ENCODE measurements at places on chromosomes 3 and 15.

DNA sequence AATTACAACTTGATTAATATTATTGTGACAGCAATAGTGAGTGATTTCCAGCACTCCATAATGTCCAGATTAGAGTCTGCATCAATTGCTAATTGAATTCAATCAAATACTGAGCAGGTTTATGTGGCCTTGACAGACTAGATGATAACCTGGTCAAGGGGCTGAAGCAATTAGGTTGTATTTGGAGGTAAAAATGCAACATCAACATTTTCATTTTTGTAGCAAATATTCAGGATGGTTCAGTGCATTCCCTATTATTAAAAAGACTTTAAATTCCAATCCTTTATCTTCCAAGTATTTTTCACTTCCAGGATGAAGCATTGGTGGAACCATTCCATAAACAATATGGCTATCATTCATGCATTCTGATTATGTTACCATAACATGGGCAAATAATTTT is 120.4 kb downstream of the PLOD2 start:
- DNase-seq, result no peak

DNA sequence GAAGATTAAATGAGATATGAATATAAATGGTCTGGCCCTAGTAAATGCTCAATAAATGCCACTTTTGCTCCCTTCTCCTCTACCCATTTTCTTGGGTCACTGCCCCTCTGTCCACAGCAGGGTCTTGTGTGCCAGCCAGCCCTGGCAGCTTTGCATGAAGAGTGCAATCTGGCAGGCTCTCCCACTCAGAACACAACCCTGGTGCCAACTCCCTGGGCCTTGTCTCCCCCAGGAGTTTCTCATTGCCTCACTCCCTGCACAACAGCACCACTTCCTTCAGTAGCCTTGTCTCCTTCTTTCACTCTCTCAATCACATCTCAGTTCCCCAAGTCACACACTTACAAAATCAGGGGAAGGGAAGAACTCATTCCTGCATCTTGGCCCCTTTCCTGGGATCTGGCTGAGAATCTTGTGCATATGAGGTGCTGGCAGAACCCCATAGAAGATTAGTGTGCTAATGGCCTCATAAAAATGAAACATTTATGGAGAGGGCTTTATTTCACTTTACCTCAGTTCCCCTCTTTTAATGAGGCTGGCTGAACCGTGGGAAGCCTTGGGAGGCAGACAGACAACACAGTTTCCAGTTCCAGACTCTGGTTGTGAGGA is 445.9 kb upstream of the PROK2 start:
- no peak for DNase-seq

DNA sequence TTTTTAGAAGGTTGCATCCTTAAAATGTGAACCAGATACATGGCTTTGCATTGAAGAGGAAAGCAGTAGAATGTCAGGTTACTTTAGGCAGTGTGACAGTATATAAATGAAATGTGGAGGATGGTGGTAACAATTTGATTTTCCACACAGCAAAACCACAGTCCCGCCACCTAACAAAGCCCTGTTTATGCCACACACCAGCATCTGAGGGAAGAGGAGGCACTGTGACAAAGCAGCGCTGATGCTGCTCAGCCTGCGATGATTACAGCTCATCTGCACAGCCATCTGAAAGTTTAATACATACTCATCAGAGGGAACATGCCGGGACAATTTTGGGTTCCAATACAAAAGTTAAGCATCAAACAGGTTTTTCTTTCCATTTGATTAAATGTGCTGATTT is 8.9 kb downstream of the RNF7 start:
- no peak for DNase-seq

DNA sequence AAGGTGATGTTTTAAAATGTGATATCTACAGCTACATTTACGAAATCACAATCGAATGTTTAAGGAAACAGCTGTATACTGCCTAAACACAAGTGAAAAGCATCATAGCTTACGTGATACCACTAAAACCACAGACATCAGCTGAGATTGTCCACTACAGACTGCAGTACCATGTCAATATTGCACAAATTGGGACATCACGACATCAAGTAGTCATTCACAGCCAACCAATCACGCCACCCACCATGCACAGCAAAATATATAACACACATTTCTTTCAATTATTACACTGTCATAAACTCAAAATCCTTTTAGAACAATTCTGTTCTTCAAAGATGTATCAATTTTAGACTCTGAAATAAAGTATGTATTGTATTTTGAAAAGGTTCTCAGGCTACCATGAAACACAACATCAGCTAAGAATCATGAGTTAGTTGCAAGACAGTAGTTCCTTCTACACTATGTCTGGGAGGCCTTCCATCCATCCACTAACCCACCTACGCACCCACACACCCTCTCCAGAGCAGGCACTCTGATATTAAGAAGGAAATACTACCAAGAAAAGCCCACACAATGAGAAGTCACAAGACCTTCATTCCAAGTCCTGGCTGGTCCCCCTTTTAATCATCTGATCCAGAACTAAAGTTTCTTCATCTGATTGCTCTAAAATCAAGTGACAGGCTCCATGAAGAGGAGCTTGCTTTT is 3.1 kb downstream of the DMXL2 start:
- no peak for DNase-seq

GRCh38 chr3:182357928-182358327 is 435.4 kb upstream of the ATP11B start:
- no peak for DNase-seq

- DNase-seq, result no peak
Observed at GRCh38 chr3:134299185-134299887, 48.7 kb upstream of the RYK start.

DNA sequence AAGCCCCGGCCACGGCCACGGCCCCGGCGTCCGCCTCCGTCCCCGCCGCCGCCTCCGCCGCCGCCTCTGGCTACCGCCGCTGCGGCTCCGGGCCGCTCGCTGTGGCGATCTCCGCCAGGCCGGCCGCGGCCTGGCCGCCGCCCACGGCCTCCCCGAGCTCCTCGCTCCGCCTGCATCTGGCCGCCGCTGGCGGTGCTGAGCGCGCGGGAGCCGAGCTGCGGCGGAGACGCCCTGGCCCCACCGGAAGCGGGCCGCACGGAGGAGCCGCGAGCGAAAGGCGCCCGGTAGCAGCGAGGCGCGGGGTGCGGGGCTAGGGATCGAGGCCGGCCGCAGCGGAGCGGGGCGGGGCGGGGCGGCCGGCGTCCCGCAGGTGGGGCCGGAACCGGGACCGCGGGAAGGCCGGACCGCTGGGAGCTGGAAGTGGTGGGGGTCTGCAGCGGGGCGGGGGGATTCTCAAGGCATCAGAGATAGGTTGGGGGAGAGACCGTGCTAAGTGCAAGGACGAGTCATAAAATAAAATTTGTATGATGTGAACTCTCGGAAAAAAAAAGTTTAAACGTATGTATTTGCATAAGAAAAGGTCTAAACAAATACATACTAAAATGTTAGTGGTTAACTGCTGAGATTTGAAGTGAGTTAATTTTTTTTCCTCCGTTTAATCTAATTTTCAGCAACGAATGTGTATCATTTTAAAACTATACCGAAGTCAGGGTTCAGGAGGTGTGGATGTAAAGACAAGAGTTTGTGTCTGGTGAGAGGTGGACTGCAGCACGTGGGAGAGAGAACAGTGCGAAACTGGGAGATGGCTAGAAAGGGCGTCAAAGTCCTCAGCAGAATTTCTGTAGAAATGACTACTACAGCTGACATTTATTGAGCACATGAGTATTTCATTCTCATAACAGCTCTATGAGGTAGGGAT is at the start of gene AVEN:
TSS of gene AVEN (minus strand) at position 334 of the 919 bp plus-strand sequence. CDS start at position 176, 158 bp downstream.
- DNase-seq, result peak; percentile 45

GRCh38 chr3:189587664-189588040 is 43.5 kb upstream of the TP63 start:
- DNase-seq, result no peak

- no peak for DNase-seq
Observed at GRCh38 chr3:174023421-174023820, 625.9 kb downstream of the NLGN1 start.

GRCh38 chr3:42771271-42771670 is 1.8 kb downstream of the CCDC13 start:
- DNase-seq, result no peak

DNA sequence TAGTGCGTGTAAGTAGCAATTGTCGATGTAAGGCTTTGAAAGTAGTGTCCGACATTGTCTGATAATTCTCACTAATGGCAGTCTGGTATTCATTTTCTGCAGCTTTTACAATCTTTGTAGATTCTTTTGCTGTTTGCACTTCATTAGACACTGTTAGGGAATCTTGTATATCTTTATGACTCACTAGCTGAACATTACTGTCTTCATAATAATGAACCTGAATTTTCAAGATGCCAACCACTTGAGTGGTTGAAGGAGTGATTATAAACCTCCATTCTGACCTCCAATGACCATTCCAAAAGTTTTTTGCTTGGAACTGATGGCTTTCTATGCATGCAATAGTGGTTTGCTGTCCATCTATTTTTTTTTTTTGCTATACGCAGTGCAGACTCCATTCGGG is 76.4 kb upstream of the MFGE8 start:
- DNase-seq, result peak; percentile 92

GRCh38 chr3:184523825-184524615 is 37.6 kb upstream of the EPHB3 start:
- DNase-seq, result peak; percentile 51

DNA sequence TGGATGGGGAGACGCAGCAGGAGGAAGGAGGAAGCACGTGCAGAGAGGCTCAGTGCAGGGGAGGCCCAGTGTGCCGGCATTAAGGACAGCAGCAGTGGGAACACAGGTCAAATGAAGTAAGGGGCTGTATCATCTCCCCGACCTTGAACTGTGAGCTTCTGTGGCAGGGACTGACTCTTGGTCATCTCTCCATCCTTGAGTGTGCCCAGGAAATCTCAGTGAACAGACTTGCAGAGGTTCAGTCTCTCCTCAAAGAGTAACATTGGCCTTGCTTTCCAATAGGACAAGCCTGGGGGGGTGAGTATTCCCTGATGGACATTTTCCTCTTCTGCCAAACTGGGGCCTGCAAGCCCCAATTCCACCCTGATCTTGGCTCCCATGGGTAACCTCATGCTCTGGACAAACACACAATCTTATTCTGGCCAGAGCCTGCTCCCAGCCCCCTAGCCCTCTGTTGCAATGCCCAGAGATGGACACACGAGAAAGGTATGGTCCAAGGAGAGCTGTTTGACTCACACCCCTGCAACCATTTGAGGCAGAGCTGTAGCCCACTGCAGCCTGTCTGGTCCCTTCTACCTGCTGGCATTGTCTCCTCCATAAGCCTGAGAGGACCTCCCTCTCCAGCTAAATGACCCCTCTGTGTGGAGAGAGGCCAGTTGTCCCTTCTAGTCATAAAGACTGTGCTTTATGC is 50.9 kb downstream of the TLE3 start:
- peak; percentile 47 for DNase-seq

DNA sequence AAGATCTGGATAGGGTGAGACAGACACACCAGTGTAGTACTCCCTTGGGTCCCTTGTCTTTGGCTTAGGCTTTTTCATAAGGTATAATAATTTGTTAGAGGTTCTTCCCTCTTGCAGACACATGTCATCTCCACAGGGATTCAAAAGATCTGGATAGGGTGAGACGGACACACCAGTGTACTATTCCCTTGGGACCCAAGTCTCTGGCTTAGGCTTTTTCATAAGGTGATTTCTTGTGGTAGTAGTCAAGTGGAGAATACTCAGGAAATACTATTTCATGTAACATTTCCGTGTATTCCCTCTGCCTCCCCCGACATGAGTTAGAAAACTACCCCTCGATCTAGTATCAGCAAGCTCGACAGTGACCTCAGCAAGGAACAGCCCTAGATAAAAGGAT is 954 bp upstream of the MAPKBP1 start:
- no peak for DNase-seq

GRCh38 chr3:4774531-4774930 is 204.7 kb upstream of the BHLHE40 start:
- DNase-seq, result no peak

DNA sequence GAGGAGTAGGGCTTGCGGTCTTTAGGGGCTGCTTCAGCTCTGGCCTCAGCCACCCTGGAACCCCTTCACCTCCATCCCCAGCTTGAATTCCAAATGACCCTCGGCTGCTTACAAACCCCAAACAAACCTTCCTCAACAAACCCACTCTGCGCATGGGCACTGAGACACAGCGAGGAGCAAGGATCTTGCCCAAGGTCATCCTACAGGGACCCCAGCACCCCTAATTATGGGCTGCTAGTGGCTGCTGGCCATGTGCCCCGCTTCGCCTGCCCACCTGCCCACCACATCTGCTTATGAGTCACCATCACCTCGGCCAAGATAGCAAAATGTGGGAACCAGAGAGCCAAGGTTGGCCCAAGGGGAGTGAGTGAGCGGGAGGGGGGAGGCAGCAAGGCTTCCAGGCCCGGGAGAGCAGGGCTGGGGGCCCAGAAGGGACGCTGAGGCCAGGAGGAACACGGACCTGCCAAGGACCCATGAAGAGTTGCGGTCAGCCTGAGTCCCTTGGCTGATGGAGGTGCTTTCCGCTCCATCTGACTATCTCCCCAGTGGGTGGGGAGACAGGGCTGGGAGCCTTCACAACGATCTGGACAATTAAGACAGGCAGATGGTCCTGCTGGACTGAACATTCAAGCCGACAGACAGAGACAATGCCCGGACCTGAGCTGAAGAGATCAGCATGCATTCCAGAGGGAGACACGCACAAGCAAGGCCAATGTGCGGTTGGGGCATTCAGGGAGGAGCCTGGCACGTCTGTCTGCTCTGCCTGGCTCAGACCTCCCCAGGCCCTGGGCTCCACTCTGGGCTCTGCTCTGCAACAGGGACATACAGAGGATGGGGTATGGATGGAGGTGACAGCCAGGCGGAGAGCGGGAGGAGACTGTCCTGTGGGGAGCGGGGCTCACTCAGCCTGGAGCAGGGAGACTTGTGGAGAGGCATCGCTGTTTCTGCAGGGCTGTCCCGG is 10.8 kb upstream of the GRIP2 start:
- peak; percentile 67 for DNase-seq

GRCh38 chr15:69299943-69300588 is 1.4 kb downstream of the PAQR5 start:
- no peak for DNase-seq

DNA sequence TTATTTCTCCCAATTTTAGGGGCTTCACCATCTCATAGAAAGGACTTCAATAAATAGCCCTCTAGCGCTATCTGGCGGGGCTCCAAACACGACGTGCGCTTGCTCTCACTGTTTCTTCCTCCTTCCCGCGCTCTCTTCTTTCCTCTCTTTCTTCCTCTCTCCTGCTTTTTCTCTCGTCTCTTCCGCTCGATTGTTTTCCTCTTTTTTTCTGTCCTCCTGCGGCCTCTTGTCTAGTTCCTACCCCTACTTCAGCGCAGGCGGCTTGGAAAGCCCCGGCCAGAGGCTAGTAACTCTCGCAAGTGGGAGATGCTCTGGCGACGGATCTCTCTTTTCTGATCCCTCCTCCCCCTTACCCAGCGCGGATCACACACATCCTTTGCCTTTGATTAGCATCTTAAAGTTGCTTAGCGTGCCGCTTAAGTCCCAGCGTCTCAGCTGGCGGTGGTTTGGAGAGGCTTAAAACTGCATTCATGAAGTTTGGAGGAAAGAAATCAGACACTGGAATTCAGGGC is 6.2 kb upstream of the MEIS2 start:
- DNase-seq, result peak; percentile 51

DNA sequence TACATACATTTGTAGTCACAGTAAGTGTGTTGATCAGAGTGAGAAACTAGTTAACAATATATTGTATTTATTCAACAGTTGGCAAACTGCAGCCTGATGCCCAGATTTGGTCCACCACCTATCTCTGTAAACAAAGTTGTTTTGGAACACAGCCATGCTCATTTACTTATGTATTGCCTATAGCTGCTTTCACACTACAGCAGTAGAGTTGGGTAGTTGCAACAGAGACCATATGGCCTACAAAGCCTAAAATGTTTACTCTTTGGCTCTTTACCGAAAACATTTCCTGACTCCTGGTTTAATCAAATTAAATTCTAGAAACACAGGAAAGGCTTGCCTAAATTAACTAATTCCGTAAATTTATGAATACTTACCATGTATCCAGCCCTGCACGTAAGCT is 39.4 kb downstream of the CMC1 start:
- no peak for DNase-seq

Data from amniotic epithelial cell (primary cell).